ENCODE measurements at places on chromosomes 6 and 20.

DNA sequence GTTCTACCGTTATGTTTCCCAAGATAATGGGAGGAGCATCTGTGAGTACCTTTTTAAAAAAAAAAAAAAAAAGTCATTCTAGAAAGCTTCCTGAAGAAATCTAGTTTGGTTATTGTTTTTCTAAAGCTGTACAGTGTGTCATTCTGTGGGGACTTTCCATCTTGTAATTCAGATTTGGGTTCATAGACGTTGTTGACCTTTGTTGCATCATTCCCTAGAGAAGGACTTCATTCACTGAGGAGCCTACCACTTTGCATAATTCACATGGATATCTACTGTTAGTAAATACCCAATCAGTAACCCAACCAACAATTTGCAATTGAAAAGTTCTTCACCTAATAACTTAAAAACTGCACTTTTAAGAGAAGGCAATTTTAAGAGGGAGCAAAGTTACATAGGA is 60.1 kb downstream of the RPP40 start:
- no peak for DNase-seq

DNA sequence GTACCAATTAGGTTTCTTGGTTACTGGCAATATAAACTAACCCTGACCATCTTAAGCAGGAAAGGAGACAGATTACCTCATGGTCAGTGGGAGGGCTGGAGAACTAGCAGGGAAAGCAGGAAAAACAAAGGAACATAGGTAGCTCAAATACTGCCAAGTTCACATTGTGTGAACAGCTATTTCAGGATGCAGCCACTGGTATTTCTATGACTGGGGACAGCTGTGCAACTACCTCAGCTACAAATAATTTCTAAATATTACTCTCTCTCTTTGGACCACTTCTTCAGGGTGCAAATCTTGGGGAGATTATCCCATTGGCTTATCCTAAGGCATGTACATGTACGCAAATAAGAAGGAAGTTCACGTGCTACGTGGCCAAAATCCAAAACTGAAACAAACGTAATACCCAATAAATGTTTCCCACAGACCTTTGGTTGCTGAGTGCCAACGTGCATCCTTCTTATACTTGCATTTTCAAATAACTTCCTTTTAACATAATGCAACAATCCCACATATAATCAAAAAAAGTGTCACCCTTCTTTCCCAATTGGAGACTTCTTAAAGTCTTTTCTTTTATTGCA is 180.9 kb downstream of the PHF3 start:
- DNase-seq: no peak

DNA sequence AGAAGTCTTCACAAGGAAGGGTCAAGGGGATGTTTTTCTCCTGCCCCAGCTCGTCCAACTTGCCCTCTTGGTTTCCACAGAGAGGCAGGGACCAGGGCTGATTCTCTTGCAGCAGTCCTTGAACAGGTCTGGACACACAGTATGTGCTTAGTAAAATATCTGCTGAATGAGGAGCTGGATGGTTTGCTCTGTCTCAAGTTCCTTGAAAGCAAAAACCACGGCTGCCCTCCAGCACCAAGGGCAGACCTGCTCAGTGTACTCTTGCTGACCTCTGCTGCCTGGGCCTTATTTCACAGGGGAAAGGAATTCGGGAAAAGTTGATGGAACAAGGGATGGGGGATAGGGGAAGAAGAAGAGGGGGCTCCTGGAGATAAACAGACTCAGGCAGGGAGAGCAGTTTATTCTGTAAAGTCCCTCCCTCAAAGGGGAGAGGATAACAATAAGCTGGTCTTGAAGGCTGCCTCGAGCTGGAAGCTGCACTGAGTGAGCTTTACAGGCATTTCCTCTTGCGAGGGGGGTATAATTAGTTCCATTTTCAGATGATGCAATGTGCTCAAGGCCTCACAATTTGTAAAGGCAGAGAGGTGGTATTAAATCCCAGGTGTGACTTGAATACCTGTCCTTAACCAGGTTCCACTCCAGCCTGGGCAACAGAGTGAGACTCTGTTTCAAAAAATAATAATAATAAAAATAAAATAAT is 10.3 kb downstream of the KCNK5 start:
- no peak for DNase-seq

GRCh38 chr20:21048841-21049273 is 57.3 kb downstream of the LINC00237 start:
- peak; percentile 11 for DNase-seq

DNA sequence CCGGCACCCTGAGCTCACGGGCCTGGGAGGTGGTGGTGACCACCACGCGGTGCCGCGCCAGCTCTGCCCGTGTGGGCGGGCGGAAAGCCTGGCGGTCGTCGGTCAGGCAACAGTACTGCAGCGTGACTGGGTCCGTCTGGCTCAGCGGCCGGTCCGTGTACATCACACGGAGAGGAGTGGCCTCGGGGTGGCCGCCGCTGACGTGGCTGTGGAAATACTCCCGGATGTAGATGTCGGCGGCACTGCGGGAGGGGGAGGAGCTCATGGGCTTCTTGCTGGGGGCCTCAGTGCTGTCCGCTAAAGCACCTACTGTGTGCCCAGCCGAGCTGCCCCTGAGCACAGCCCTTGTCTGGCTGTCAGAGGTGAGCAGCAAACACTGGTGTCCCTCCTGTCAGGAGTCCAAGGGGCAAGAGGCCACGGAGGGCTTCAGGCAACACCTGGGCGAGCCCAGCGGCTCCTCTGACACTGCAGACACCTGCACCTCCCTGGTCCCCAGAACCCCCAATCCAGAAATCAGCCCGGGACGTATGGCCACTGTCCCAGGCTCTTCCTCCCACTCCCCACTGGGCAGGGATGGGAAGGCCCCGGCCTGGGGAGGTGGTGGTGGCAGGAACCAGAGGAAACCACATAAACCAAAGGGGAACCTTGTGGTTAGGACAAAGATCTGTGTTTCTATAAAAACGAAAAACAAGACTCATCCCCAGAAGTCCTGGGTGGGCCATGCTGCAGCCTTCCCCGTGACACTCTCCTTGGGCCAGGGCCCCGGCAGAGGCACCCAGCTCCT is 6.5 kb downstream of the HELZ2 start:
- no peak for DNase-seq

- peak; percentile 86 for DNase-seq
Observed at GRCh38 chr20:49303065-49303552, 25.3 kb upstream of the ZNFX1 start.

GRCh38 chr20:3784216-3784853 is 2.2 kb downstream of the CENPB start:
- DNase-seq: no peak

DNA sequence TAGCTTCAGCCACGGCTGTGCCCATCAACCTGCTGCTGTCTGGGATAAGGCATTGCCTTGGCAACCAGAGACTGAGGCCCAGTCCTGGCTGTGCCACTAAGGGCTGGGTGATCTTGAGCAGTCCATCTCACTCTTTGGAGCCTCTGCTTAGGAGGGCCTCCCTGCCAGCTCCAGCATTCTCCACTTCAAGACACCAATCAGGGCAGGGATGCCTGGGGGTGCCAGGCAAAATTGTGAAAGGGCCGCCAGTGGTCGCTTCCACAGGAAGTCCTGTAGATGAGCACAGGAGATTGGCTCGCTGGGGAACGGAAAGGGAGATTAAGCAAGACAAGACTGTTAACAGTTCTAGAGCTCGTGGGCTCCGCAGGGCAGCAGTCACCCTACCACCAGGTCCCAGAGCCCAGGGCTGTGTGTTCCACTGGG is at the start of gene RAB44:
Gene RAB44, plus strand, starts transcription at position 346 of the 423 bp plus-strand sequence. CDS start 6,410 bp downstream, outside the sequence.
- no peak for DNase-seq

DNA sequence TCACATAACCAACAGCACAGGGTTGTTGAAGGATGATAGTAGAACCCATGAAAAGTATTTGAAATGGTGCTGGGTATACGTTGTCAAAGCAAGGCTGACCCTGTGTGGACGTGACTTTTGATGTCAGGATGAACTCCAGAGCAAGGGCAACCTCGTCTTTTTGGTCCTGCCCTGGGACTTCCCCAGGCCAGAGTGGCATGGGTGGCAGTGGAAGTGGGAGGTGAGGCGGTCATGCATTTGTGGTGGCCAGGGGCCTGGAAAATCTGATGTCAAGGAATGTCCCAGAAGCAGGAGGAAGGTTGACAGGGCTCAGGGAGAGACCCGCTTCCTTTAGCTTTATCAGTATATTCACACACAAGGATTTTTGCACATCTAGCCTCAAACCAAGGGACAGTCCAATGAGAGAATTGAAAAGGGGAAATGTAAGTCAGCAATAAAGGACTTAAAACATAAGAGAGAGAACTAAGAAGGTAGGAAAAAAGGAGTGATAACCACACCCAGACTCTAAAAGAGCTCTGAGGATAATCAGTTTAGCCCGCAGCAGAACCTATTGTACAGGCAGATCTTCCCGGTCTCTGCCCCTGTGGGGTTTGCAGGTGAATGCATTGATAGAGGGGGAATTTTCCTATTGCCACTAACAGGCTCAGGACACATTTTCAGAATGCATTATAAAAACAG is 98.8 kb upstream of the HDGFL1 start:
- DNase-seq: no peak

DNA sequence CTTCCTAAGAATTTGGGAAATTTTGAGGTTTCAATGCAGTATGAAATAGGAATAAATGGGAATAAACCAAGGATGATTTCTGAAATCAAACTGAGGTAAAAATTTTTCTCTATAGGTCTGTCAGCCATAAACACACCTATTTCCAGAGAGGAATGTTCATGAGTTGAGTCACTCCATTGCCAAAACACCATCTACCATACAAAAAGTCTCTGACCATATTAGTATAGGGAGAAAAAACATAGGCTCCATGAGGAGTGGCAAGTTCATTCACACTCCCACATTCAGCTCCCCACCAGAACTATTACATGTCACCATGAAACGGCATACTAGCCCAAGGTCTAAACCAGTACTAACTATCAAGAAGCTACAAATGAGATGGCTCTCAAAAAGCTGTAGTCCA is 9.6 kb downstream of the ZNF318 start:
- DNase-seq: no peak

- DNase-seq: peak; percentile 17
Observed at GRCh38 chr20:50675671-50676376, 15.5 kb downstream of the RIPOR3 start.

GRCh38 chr20:37565134-37565811 is 37.6 kb upstream of the BLCAP start:
- DNase-seq: no peak

GRCh38 chr6:148864941-148865340 is 118.1 kb downstream of the UST start:
- no peak for DNase-seq

DNA sequence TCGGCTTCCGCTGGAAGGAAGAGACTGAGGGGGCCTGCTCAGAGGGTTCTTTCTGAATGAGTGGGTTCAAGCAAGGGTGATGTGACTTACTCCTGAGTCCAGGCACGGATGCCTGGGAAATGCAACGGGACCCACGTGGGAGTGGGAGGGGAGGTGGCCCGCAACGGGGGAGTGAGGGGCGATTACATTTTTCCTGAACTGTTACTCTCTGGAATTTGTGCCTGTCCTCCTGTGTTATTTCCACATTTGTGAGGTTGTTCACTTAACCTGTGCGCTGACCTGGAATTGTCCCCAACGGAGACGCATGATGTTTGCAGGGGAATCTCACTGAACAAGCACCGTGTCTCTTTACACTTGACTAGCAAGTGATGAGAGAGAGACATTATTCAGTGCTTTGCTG is 209.4 kb downstream of the CDH4 start:
- DNase-seq: no peak

DNA sequence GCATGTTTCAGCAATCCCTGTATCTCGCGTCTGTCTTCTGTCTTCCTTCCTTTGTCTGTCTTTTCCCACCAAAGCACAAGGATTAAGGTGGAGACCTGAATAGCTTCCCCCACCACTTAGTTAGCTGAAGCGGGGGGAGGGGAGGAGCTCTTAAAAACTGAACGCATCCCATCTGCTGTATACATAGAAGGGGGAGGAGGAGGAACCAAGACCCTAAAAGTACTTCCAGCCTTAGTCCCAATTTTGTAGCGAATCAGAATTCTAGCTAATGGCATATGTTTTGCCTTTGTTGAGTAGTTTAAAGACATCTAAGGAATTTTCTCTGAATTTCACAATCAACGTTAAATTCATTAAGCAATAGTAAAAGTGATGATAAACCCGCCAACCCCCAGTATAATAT is 47.9 kb downstream of the GNAS start:
- peak; percentile 43 for DNase-seq

- peak; percentile 70 for DNase-seq
Observed at GRCh38 chr6:89834884-89835792, 5.5 kb downstream of the CASP8AP2 start.

DNA sequence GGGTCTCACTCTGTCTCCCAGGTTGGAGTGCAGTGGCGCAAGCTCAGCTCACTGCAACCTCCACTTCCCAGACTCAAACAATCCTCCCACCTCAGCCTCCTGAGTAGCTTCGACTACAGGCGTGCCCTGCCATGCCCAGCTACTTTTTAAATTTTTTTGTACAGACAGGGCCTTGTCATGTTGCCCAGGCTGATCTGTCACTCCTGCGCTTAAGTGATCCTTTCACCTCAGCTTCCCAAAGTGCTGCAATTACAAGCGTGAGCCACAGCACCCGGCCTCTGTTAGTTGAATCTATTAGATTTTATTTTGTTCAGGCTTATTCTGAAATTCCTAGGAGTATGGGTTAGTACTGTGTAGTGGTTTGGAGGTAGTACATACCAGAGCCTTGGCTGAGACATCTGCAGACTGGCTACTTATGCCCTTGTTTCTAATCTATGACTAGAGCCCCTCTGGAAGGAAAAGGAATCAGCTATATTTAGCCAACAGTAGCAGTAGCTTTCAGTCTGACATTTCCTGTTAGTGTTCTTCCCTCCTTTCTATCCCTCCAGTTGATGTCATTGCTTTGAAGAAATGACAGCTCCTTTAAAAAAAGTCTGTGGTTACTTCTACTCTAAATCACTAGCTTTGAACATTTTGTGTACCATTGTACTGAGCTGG is 74.4 kb downstream of the ITCH start:
- peak; percentile 47 for DNase-seq

DNA sequence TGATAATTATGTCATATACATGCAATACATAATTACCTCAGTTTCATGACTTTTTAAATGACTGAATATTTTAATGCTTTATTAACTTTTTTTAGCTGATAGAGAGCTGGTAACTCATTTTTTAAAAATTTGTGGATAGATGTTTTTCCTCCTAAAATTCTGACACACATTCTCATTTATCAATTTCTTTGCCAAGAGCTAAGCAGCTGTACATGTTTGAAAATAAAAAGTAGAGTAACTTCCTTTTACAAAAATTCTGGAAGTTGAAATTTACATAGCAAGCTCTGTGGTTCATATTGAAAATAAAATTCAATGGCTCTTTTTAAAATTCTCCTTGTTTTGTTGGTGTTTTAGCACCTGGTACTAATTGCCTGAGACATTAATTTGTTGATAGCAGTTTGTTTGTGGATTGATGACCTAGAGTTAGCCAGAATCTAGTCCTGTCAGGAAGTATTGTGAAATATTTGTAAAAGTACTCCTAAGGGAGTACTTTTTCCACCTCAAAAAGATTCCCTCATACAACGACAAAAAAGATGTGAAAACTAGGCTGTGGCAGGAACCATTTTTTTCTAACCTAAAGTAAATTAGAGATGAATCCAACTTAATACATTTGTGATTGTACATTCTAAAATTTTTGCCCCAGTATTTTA is 621.8 kb downstream of the BCKDHB start:
- DNase-seq: peak; percentile 36

GRCh38 chr6:43698584-43699349 is 11.2 kb upstream of the MRPS18A start:
- peak; percentile 19 for DNase-seq

- DNase-seq: peak; percentile 48
Observed at GRCh38 chr20:44384423-44385027, 29.0 kb downstream of the HNF4A start.
